ENCODE measurements at places on chromosomes 3 and 15.

- no peak for DNase-seq
Observed at GRCh38 chr3:78242724-78243123, 1202.8 kb downstream of the ROBO2 start.

DNA sequence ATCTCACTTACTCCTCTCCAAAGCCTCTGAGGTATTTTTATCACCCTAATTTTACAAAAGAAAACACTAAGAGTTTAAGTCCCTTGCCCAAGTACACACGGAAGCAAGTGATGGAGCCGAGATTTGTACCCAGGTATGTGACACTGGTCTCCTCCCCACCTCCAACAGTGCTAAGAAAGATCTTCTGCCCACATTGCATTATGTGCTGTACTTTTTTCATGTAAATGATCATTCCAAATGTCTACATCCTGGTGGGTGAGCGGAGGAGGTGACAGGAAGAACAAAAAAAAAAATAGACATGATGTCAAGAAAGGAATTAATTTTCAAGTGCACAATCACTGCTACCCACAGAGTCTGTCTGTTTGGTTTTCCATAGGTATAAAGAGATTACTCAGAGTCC lies 694.1 kb downstream of the FHIT start:
- DNase-seq: no peak

DNA sequence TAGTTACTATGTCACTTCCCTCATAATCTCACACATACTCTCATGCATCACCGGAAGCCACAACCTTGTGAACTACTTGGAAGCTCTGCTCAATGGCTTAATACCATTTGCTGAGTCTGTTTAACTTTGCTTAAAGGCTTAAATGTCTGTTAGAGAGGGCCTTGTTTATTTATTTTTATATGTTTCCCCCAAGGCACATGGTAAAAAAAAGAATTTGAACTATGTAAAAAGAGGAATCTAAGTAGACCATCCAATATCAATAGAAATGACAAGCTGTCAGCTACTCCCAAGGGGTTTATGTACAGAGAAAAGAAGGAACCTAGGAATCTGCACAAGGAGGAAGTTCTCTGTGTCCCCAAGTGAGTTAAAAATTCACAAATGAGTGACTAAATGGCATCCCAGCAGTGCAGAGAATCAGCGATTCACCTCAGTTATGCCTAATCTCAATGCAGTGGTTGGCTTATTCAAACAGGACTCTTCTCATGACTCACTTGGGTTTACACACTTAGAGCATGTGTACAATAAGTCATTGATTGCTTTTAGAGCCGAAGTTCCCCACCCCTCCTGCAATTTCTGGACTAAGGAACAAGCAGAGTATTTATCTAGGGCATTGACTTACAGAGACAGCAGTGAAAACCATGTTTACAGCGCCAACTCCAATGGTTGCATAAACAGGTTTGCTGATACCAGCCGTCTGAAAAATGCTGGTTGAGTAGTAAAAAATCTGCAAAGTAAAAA lies 24.4 kb downstream of the SLC2A2 start:
- DNase-seq: no peak

DNA sequence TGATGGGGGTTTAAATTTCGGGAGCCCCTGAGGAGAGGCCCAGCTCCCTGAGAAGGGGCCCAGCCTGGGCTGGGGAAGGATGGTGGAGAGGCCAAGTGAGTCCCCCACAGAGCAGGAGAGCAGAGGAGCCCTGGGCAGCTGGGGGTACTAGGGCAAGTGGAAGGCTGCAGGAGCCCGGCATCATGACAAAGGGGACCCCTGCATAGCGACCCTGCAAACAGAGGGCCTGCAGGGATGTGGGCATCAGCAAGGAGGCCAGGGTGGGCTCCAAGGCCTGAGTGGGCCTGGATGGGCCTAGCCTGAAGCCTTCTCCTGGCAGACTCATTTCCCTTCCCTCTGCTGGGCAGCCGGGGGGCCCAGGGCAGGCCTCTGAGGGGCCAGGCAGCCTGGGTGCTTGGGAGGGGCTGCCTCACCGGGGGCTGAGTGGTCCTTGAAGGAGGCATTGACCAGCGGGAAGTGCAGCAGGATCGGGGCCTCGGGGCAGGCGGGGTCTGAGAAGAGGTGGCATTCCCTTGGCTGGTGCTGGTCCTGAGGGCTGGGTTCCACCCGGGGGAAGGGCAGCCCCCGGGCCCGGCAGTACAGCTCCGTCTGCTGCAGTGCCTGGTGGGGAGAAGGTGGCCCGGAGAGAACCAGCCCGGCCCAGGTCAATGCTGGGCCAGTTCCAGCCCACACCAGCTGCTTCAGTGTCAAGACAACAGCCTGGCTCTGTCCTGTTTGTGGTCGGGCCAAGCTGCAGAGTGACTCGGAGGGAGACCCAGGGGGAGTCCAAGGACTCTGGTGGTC lies 24.7 kb downstream of the PLA2G4D start:
- no peak for DNase-seq

GRCh38 chr3:69352305-69353087 lies 33.4 kb downstream of the FRMD4B start:
- DNase-seq: no peak

GRCh38 chr3:126777366-126777765 lies 73.3 kb downstream of the CHCHD6 start:
- DNase-seq: no peak

GRCh38 chr3:171328419-171329082 lies 131.7 kb downstream of the TNIK start:
- peak; percentile 28 for DNase-seq

GRCh38 chr3:99330281-99330680 lies 308.1 kb upstream of the COL8A1 start:
- no peak for DNase-seq

- no peak for DNase-seq
Observed at GRCh38 chr15:101207867-101208288, 44.0 kb downstream of the CHSY1 start.

DNA sequence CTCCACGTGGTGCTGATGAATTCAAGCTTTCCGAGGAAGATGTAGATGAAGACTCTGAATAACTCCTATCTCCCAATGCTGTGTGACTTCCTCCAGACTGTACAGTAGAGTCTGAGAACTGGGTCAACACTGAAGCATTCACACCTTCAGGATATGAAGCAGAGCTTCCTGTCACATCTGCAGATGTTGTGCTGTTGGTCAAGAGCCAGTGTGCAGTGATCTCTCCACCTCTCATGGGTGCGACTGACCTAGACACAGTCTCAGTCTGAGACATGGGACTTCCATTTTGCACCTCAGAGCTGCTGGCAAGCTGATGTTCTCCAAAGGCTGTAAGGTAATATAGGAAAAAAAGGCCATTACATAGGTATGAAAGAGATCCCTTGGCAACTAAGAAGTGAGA lies 36.5 kb downstream of the HEG1 start:
- DNase-seq: no peak

DNA sequence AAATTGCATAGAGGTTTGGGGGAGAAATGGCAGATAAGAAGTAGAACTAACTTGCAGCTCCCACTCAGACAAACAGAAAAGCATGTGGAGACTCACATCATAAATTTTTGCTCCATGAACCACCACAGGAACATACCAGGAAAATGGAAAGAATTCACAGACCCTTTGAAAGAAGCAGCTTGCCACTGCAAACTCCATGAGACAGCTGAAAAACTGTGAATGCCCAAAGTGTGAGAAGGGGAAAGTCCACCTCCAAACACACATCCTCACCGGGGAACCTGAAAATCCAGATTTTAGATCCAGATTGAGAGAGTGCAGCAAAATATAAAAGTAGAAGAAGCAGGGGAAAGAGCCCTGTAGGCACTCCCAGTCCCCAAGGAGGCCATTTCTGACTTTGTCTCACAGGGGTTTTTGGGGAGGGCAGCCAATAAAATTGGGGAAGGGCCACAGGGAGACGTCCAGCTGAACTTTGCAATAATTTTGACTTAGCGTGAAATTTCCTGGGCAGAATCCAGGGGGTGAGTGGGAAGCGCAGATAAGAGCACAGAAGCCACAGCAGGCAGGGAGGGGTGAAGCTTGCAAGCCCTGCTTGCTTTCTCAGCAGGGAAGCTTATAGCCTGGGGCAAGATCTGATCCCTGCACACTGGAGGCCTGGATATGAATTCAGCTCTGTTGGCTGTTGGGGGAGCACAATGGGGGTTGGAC lies 183.4 kb upstream of the UBE2E2 start:
- no peak for DNase-seq

- no peak for DNase-seq
Observed at GRCh38 chr15:70353606-70354345, 256.1 kb upstream of the TLE3 start.

- DNase-seq: peak; percentile 92
Observed at GRCh38 chr3:138186803-138187295, 252 bp upstream of the ARMC8 start.

DNA sequence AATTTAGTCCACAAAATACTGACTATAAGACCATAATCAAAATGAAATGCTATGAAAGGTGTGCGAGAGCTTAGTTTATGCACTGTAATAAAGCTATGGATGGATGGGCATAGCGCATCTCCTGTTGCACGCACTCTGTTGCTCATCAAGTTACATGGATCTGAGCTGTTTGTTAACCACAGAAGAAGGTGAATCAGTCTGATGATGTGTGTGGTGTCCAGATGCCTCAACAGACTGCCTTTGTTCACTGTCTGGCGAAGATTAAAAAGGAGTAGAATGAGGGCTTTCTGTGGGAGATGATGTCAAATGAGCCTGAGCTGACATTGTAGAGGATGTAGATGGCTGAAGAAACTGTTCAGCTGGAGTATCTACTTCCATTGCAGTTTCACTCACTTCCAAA lies 36.1 kb downstream of the NSMCE3 start:
- no peak for DNase-seq

DNA sequence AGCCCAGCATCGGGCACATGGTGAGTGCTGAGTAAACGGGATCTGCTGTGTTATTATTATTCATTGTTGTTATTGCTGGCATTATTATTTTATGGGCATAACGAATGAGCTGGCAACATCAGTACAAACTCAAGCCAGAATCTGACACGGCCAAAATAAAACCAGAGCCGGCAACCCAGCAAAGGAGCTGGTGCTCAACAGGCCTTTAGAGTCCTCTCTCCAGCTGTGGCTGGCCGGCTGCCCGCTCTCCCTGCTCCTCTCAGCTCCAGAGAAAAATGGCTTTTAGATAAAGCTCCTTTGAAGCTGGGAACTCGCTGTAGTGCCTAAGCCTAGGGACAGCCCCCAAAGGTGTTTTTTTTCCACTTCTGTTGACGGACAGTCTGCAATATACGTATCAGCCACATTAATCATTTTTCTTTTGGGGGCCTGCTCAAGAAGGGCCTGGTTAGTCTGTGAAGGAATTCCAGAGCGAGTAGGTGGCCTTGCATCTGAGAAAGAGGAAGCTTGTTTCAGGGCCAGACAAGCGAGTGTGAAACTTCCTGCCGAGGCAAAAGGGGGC lies 193.9 kb upstream of the UBE2E1 start:
- DNase-seq: no peak

GRCh38 chr3:192864941-192865340 lies 52.7 kb downstream of the MB21D2 start:
- no peak for DNase-seq

DNA sequence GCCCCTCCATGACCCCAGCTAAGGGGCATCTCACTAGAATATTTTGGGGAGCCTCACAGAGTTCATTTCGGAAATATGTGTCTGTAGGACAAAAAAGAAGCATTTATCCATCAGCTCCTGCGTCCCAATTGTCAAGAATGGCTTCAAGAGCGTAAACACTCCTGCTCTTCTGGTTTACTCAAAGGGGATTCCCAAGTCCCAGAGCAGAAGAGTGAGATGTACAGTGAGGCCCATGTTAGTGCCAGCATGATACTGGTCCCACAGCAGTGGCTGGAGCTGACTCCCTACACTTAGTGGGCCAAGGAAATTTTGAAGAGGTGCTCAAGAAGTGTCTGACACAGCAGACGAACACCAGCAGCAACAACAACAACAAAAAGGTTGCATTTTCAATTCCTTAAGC lies 34.9 kb upstream of the ARL8B start:
- DNase-seq: no peak

GRCh38 chr3:114659109-114660061 lies 365.6 kb downstream of the TIGIT start:
- no peak for DNase-seq

All from activated naive CD4-positive, alpha-beta T cell treated with Interleukin-2 at 50 U/mL for 16 hours (primary cell).